Naive thymus-derived CD4-positive, alpha-beta T cell (primary cell): ENCODE measurements at places on chromosomes 3 and 15. TPM values are rescaled to one million over a fixed set of nuclear protein-coding genes. Genes with fewer than 3 reads are reported as not detected.

The ROPN1 gene
- not detected for total RNA-seq

DNA sequence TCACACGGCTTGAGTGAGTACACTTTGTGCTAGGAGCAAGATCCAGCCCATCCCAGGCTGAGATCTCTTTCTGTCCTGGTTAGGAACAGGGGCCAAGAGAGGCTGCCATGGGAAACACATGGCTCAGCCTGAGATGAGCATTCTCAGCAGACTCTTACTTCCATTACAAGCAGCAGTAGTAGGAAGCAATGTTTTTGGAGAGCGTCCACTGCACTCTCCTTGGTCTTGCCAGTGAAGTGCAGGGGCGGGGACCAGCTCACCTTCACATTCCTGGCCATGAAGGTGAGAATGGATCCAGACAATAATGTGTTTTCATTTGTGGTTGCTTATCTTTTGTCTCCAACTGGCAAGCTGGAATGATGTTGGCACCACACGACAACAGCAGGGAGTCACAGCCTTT, 24.7 kb downstream of the ZNF80 start:
- DNase-seq, result no peak

- peak; percentile 78 for DNase-seq
These were observed at the start of gene CCNDBP1 for GRCh38 chr15:43185157-43186002. Gene CCNDBP1, plus strand, starts transcription at chr15:43185403. Its CDS starts 96 bp downstream, at chr15:43185499.

DNA sequence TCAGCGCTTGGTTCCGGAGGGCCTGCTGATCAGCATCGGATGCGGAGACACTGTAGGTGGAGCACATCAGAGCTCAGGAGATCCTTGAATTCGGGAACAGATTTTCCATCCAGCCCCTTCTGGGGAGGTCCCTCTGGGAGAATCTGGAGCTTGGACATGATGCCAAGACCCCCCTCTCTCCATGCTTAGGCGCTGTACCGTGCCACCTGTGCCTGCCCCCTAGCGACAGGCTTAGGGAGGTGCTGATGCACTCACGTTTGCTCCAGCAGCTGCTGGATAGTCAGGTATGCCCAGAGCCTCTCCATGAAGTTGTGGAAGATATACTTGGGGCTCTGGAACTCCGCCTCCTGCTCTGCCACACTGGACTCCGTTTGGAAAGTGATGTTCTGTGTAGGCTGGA, 9.7 kb downstream of the ITIH4 start:
- peak; percentile 28 for DNase-seq

- no peak for DNase-seq
These were observed 271.1 kb downstream of the FOXP1 start for GRCh38 chr3:71312461-71312860.

DNA sequence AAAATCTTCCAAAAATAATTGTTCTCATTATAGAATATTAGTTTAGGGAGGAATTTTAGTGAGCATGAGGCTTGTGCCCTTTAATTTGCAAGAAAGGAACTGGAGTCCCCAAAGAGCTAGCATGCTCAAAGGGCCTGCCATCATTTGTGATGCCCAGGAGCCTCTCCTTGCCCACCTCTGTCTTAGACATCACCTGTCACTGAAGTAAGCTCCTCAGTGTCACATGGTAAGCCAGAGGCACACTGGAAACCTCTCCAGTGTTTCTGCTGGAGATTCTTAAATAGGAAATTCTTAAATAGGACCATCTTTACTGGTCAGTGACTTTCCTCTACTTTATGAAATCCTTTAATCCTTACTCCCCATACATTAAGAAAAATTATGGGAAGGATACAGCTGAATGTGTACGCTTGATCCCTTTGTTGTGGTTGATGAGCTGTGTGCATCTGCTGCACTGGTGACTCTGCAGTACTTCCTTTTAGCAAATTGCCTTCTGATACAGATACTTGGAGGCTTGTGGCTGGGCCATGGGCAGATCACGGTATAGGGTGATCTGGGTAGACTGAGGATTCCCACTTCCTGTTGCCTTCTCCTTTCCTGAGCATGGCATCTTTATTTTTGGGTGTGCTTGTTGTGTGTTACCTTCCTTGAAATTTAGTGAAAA, 197.4 kb downstream of the KLHL25 start:
- DNase-seq, result peak; percentile 21

The RASGRP1 gene
- 101 TPM for total RNA-seq

GRCh38 chr3:34216711-34217335, 418.4 kb downstream of the PDCD6IP start:
- no peak for DNase-seq

- DNase-seq, result no peak
These were observed 7.0 kb upstream of the STRA6 start for GRCh38 chr15:74209560-74209958.

DNA sequence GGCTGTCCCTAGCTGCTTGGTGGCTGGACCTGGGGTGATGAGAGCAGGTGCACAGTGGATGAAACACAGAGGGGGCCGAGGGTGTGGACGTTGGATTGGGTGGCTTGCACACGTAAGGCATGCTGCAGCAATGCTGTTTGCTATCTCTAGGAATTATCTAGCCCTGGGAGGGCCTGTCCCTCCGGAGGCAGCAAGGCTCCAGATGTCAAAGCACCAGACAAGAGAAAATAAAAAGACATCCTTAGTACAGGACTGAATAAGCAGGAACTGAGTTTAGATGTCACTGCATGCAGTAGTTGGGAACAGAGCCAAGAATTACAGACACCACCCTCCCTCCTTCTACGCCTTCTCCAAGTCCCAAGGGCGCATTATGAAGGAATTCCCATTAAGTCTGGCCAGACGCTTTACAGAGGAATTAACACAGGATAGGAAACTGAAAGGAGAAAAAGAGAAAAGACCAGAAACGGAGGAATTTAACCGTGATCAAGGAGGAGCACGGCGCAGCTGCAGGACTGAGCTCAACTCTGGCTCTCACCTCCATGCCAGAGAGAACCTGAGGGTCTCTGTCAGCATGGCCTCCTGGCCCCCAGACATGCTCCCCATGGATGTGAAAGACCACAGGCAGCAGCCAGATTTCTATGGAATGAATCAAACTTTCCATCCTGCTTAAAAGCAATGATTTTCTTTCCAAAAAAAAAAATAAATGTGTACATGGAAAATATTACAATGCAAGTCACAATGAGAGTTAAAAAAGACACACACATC, 13.8 kb downstream of the ATP10A start:
- peak; percentile 17 for DNase-seq

DNA sequence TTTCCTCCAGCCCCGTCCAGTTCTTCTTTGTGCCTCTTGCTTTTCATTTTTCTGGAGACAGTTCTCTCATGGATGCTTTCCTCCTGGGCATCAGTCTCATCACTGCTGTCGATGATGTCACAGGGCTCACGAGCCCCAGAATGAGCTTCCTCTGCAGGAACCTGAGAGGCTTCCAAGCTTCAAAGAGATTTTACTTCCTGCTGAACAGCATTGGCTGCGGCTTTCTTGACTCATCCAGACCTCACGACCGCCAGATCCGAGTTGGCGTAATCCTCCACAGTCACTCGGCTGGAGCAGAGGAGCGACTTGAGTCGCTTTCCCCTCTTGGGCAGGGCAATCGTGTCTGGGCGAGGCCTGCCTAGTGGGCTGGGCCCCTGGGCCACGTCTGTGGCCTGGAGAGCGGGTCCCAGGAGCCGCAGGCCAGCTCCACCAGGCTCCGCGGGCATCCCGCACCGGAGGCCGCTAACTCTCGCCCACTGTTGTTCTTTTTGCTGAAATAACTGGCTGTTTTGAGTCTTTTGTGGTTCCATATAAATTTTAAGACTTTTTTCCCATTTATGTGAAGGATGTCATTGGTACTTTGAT, 20.8 kb upstream of the FAN1 start:
- peak; percentile 37 for DNase-seq

DNA sequence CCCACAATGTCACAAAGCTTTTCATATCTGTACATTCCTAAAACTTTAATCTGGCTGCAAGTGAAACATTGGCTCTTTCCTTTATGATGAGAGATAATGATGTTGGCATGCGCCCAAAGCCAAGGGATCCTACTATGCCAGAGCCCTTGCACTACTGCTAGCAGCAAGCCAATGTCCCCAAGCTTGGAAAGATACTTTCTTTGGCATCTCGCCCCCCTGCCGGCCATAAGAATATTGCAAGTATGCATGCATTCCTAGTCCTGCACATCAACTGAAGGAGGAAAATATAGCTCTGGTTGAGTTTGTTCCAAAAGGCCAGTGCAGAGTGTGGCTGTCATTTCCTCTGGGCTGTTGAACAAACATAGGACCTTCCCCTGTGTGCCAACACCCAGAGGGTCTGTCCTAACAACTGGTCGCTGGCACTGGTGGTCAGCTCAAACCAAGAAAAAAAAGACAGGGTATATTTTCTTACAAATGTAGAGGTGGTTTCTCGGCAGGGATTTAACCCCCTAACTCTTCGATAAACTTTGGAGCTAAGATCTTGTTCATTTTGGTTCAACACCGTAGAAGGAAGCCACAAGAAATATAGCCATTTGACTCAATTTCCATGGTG, 120.9 kb upstream of the ZBED2 start:
- DNase-seq, result peak; percentile 5

The ANKRD63 gene
- not detected for total RNA-seq

DNA sequence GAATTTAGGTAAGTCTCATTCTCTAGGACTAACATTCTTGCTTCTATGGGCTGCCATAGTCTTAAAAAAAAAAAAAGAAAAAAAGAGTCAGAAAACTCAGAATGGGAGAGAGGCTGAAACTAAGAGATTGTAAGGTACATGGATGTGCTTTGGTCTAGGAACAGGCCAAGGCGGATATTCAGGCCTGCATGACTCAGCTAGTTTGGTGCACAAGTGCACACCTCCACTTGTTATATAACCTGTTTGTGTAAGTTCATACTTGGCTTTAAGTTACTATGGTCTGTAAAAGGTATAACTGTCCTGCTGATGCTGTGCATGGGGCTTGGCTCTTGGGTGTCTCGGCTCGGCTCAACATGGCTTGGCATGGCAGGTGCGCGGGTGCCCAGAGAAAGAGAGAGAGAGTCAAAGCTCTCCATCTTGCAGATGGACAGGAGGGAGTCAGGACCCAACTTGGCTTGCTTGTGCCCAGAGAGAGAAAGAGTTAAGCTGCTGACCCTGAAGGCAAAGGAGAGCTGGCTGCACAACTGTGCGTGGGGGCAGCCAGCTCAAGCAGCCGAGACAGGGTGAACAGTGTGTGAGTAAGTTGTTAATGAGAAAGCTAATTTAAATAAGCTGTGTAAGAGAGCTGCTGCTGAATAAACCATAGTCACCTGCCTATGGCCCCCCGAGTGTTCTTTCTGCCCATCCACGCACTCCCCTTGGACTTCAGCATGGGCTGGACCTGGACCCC, 31.4 kb upstream of the CHRNB4 start:
- no peak for DNase-seq

The EHHADH gene
- 0.45 TPM for total RNA-seq

DNA sequence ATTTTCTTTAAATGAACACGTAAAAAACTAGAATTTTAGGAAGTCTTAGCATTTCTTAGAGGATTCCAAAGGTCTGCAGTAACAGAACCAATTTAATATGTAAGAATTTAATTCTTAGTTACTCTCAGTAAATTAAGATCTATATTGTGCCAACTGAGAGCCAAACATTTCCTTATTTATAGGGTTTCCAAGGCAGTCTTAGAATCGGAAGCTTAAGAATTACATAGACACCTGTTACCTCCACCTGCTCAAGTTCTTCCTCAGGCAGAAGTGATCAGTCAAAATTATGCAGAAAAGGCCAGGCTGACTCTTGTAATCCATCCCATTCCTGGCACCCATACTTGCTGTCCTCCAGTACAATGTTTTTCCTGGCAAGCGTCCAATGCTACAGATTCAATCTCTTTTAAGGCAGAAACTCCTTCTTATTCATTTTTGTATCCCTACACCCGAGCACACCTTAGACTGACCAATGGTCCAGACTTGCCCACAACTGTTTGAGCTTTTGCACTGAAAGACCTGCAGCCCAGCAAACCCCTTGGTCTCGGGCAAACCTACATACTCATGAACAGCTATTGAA, 64.3 kb downstream of the NCEH1 start:
- no peak for DNase-seq

- DNase-seq, result no peak
These were observed 161.4 kb upstream of the POU1F1 start for GRCh38 chr3:87437765-87438164.

The ELL3 gene
- 1.5 and 1.8 TPM in 2 replicates for total RNA-seq

The CCR9 gene
- total RNA-seq, result 0.51 TPM

The BCHE gene
- total RNA-seq, result not detected

DNA sequence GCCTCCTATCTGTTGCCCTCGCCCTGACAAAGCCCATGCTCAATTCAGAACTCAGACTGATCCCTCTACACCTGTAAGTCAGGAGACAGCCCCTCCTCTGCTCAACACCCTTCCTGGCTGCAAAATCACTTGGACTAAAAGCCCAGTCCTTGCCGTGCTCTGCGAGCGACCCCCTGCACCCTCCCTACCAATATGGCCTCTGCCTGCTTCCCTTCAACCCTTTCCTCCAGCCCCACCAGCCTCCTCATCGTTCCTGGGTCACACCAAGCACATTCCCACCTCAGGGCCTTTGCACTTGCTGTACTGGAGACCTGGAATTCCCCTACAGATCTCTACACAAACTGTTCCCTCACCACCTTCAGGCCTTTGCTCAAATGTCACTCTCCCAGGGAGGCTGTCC, 5.2 kb upstream of the SSUH2 start:
- no peak for DNase-seq

DNA sequence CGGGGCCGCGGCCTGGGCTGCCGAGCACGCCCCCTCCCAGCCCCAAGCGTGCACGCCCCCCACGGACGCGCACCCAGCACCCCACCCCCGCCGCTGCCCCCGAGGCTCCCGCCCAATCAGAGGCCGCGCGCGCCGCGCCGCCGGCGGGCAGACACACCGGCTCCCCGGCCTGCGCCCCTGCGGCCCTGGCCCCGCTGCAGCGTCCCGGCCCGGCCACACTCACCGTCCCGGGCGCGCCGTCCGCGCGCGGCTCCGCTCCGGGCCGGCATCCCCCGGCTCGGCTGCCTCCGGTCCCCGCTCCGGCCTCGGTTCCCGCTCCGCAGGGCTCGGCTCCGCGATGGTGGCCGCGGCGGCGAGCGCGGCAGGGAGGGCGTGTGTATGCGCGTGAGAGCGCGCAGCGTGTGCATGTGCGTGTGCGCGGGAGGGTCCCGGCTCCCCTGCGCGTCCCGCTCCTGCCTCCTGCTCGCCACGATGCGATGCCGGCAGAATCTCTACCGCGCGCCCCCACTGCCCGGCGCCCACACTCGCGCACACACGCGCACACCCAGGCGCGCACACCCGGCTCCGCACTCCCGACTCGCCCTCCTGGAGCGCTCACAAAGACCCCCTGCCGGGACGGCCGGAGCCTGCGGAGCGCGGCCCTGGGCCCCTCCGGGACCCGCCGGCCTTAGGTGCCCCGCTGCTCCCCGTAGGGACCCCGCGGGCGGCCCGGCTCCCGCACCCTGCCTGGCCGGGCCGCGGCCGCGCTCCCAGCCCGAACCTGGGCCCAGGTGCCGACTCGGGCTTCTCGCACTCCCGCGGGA, 186.5 kb upstream of the LINGO1 start:
- DNase-seq, result no peak

The LRRC57 gene
- 18.0 TPM for total RNA-seq

GRCh38 chr3:97793420-97794019, 28.3 kb upstream of the CRYBG3 start:
- peak; percentile 61 for DNase-seq

- peak; percentile 1 for DNase-seq
These were observed 107.4 kb upstream of the SLC4A7 start for GRCh38 chr3:27591312-27592210.

GRCh38 chr3:188663839-188664238, 507.9 kb upstream of the TPRG1 start:
- no peak for DNase-seq
